ENCODE measurements at places on chromosomes 1 and 21. TPM values are rescaled to one million over a fixed set of nuclear protein-coding genes. Genes with fewer than 3 reads are reported as not detected.

GNAT2 gene
- polyA plus RNA-seq = not detected

MYBPH gene
- polyA plus RNA-seq = not detected

LYPLA2 gene
- polyA plus RNA-seq = 96.5 TPM

PADI1 gene
- polyA plus RNA-seq = not detected

CCDC185 gene
- not detected for polyA plus RNA-seq

LDLRAD1 gene
- not detected for polyA plus RNA-seq

PPP1R12B gene
- 12.3 TPM for polyA plus RNA-seq

SEC16B gene
- not detected for polyA plus RNA-seq

SLC37A1 gene
- 14.8 TPM for polyA plus RNA-seq
